ENCODE measurements at places on chromosomes 12 and 14.

DNA sequence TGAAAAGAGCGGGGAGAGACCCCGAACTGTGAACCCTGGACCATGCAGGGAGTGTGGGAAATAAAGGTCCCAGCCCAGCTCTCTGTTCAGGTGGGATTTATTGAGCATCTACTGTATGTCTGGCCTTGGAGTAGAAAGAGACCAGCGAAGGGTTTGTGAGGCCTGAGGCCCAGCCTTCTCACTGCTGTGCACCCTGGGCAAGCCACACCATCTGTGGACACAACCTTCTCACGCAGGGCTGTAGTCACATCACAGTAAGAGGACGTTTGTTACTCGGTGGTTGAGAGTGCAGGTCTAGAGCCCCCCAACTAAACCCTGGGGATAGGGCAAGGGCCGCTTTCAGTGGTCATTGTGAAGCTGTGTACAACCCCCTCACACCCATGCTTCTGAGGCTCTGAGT, 18.2 kb downstream of the FAM222A start:
- DNase-seq, result no peak

- DNase-seq, result no peak
These were observed 532.3 kb upstream of the TBX3 start for GRCh38 chr12:115216301-115216700.

- no peak for DNase-seq
These were observed 96.6 kb downstream of the APAF1 start for GRCh38 chr12:98741556-98742265.

DNA sequence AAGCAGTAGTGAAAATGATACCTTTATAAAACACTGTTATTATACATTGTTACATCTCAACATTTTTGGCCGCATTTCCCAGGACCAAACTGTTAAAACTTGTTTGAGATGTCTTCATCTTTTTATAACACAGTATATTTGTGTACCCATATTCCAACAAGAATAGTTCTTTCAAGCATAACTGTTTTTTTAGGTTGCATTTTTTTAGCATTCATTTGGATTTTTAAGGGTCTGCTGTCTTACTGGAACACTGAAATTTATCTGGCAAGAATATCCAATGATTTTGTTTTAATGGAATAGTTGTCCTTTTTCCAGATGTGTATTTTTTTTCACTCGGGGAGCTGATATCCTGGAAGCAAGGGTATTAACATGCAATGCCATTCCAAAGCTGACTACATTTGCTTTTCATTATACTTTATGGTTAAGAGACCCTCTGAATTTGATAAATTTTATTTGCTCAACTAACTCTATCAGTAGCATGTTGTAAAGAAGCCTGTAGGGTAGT, 8.9 kb upstream of the NAV3 start:
- DNase-seq, result no peak

- no peak for DNase-seq
These were observed 119.1 kb downstream of the TTC7B start for GRCh38 chr14:90697132-90697531.

DNA sequence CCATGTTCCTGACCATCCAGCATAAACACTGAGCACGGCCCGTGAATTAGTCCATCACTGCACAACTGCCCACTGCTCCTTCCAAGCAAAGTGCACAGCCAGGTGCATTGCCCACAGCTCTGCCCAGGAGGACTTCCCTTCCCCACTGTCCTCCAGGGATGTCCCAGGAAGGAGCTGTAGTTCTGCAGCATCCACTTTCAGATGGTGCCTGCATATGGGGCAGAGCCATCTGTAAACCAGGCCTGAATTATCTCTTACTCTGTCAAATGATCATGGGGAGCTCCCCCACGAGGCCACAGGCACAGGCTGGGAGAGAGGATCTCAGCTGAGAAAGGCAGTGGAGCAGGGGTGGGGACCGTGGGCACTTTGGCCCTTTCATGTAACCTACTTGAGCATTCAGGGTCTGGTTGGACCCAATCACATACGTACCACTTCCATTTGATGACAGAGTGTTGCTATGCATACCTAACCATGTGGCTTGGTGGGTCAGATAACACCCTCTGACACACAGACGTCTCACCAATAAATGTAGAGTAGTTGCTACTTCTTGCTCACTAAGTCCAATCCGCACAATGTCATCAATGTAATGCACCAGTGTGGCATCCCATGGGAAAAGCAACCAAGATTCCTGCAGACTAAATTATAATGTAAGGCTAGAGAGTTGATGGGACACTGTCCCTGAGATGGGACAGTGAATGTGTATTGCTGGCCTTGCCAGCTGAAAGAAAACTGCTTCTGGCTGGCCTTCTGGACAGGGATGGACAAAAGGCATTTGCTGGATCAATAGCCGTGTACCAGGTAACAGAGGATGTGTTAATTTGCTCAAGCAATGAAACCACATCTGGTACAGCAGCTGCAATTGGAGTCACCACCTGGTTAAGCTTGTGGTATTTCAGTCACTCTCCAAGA, 113.8 kb upstream of the C14orf180 start:
- no peak for DNase-seq

DNA sequence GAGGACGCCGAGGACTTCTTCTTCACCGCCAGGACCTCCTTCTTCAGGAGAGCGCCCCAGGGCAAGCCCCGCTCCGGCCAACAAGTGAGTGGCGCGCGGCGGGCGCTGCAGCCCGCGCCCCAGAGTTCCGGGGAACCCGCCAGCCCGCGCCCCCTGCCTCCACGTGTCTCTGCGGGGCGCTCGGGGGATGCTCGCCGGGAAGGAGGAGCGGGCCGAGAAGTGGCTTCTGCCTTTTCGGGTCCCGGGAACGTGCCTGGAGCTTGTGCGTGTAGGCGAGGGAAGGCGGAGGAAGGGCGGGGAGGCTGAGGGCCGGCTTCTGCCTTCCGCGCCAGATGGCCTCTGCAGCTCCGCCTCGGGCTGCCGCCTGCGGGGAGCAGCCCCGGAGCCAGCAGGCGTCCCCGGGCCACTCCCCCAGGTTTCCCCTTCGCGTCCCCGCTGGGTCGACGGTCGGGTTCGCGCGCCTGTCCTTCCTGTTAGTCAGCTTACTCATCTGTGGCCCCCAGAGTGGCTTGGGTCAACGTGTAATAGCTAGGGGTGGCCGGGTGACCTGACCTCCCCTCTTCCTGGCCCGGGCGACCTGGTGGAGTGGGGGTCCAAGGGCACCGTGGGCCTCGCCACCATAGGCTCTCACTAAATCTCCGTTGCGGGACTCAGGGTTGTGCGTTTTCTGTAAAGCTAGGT, 505 bp downstream of the RASSF3 start:
- DNase-seq, result peak; percentile 60

GRCh38 chr12:80504389-80505163, 60.5 kb downstream of the PTPRQ start:
- no peak for DNase-seq

DNA sequence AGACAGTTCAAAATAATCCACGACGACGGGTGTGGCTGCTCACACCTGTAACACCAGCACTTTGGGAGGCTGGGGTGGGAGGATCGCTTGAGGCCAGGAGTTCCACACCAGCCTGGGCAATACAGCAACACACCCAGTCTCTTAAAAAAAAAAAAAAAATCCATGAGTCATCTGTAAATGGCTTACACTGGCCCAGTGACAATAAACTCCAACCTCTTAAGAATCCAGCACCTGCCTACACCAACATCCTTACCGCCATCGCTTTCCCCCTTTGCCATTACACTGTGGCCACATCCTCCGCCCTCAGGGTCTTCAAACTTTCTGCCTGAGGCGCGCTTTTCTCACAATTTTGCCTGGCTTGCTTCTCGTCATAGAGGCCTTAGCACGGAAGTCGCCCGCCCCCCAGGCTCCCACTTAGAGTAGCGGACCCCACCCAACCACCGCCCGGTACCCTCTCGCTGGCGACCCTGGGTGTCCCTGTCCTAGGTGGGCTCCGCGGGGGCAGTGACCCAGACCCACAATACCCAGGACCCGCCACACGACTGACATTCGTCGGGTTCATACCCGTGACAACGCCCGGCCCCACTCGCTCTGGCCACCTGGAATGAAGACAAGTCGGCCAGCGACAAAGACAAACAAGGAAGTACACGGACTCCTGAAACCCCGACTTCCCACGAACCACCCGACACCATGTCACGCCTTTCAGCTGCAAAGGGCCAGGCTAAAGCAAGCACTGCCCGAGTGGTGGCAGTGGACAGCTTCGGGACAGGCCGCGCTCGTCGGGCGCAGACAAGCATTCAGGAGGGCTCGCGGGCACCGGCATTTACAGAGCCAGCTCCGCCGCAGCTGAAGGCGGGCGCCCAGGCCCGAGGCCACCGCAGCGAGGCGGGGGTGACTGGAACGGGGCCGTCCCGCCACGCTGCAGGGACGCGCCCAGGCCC, 636 bp downstream of the GOLGA3 start:
- no peak for DNase-seq

- DNase-seq, result no peak
These were observed 10.6 kb downstream of the SDS start for GRCh38 chr12:113392988-113393579.

- DNase-seq, result no peak
These were observed 26.8 kb downstream of the CEP170B start for GRCh38 chr14:104891664-104892530.

- no peak for DNase-seq
These were observed 211.1 kb downstream of the SPTSSA start for GRCh38 chr14:34250959-34251358.
